Fibroblast of the aortic adventitia (primary cell): ENCODE measurements at places on chromosomes 1 and 21. TPM values are rescaled to one million over a fixed set of nuclear protein-coding genes. Genes with fewer than 3 reads are reported as not detected.
A peak's percentile ranks its signal among the peaks of the same experiment; 100 is the strongest.

DNA sequence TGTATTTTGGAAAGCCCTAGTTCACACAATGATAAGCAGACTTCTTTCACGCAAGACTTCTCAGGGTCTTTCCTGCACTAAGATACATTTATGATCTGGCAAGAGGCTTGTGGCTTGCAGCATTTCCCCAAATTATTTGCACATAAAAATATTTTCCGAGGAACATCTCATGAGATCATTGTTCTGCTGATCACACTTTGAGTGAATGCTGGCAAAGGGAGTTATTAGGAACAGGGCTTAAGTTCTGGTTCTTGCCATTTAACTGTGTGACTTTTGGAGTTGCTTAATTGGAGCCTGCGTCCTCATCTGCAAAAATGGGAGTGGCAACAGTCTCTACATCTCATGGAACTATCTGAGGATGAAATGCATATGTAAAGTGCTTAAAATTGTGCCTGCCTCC lies 50.2 kb downstream of the GADD45A start:
- DNase-seq: no peak

DNA sequence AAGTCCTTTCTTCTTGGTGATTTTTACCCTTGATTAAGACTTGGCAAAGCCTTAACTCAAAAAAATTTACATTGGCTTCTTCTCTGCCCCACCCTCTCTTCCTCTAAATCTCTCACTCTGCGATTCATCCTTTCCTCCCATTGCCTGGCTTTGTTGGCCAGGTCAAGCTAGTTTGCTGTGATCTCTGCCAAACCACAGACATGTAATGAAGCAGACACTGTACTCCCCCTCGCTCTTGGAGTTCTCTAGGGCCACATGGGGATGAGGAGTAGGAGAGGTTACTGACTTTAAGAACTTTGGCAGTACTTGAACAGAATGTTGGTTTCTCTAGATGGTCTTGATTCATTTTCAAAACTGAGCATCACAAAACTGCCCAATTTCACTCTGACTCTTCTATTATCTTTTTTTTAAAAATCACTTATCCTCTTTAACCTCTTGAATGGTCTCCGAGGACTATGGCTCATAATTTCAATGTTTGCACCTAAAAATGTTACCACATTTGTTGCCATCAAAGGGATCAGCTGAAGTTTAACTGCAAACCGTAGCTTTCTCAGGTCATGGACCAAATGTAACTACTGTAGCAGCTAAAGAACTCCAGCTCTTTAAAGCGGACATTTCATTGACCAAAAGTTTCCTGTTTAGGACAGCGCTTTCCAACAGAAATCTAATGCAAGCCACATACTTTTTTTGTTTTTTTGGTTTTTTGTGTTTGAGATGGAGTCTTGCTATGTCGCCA lies 62.7 kb upstream of the IPO9 start:
- peak; percentile 99 for DNase-seq

DNA sequence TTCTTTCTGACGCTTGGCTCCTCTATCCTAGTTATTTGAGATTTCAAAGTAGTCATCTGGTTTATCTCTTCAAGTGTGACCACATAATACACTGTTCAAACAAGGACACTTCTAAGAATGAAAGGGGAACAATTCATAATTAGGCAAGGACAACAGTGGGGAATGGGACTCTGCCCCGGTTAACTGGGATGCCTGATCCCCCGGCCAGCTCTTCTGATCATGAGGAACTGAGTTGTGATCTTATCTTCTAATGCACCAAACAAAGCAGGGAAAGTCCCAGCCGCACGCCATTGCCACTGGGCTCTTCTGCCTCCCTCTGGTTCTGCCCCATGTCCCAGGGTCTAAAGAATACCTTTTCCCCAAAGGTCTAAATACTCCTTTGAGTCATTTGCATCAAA lies 158.2 kb upstream of the IRF2BP2 start:
- no peak for DNase-seq

GRCh38 chr1:48649880-48650279 lies 126.8 kb downstream of the BEND5 start:
- no peak for DNase-seq

DNA sequence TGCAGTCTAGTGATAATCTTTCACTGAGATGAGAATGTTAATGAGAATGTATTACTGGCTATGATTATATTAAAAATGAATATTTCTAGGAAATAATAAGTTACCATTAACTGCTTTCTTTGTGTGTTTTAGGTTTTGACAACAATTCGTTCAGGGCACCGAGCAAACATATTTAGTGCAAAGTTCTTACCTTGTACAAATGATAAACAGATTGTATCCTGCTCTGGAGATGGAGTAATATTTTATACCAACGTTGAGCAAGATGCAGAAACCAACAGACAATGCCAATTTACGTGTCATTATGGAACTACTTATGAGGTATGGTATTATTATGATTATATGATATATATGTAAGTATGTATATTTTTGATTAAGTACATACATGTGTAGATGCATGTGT lies 37.8 kb upstream of the MPC2 start:
- DNase-seq: no peak

HPCAL4 gene
- under 0.01 TPM in 1 of 2 replicates, not detected in the other for total RNA-seq

DNA sequence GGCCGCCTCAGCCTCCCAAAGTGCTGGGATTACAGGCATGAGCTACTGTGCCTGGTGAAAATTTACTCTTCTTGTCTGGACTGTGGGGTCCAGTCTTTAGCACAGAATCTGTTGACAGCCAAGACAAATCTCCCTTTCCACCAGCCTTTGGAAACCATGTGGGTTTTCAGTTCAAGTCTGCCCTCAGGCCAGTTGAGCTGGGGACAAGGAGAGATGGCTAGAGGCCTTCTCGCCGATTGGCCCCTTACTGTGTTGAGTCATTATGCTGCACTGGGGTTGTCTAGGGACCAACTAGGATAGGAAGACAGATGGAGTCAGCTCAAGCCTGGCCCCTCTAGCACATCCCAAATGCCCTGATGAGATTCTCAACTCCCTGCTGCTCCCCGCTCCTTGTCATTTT lies 8.6 kb upstream of the NKAIN1 start:
- DNase-seq: no peak

SGIP1 gene
- total RNA-seq: 2.1 and 21.1 TPM in 2 replicates

NOS1AP gene
- total RNA-seq: 0.18 TPM in 1 of 2 replicates, not detected in the other

SLAMF7 gene
- total RNA-seq: not detected in 2 replicates

RNU1-3 gene
- total RNA-seq: under 0.01 and 2,882 TPM in 2 replicates

C1QC gene
- not detected in 2 replicates for total RNA-seq

GRCh38 chr1:103900005-103900404 lies 150.3 kb downstream of the AMY1C start:
- no peak for DNase-seq

ARHGEF11 gene
- total RNA-seq: 32.2 and 53.2 TPM in 2 replicates

MROH9 gene
- total RNA-seq: 0.27 and 0.49 TPM in 2 replicates

DNA sequence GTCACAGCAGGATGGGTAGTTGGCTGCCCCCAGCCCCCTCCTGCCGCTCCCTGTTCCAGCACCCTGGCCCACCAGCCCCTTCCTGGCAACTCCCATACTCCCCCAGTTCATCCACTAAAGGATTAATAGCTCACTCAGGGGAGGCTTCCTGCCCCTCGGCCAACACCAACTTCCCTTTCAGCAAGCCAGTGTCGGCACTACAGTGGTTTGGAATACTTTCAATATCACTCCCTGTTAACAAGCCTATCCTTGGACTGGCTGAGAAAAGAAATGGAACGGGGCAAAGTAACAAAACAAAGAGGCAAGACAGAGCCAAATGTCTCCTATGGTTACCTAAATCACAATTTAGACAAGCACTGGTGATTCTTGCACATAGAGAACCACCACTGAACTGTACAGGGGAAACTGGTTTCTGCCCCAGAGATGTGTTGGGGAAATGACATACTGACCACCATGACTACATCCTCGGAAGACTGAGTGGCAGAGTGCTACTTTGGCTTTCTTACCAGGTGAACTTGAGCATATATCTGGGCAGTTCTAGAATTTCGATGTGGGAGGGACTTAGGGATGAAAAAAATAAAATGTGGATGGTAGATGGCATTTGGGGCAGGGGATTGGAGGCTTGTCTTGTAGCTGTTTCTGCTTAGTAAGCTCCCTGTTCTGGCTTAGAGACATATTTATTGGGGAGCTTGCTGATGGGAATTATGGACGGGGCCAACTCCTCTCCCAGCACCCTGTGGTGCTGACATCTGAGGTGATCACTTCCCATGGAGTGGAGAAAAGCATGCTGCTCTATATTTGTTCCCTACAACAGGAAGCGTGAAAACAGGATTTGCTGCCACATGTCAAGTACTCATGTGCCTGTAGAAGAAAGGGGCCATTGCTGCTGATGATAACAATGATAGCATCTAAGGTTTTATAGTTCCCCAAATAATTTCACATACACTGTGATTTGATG lies 7.1 kb upstream of the CAPN2 start:
- DNase-seq: peak; percentile 81

DNA sequence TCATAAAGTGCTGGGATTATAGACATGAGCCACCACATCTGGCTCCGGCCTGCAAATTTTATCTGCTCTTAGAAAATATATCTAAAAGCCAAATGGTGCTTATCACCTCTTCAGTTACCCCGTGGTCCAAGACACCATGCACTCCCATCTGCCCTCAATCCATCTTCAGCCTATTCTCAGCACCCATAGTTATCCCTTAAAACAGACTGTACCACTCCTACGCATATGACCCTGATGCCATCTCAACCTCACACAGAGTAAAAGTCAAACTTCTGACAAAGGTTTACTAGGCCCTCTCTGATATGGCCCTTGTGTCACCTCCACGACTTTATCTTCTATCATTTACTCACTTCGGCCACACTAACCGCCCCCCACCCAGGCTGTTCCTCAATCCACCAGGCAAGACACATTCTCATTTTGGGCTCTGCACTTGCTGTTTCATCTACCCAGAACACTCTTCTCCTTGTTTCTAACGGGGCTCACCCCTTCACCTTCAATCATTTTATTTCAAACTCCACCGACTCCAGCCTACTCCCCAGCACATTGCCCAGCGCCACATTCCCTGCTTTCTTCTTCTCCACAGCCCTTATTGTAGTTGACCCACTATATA lies 33.0 kb downstream of the USP48 start:
- no peak for DNase-seq

GRCh38 chr1:204213668-204214662 lies at the start of gene GOLT1A:
GOLT1A (minus strand) TSS chr1:204213988; CDS start chr1:204213906, 82 bp downstream.
- peak; percentile 89 for DNase-seq
